ENCODE measurements at places on chromosomes 2 and 18.

DNA sequence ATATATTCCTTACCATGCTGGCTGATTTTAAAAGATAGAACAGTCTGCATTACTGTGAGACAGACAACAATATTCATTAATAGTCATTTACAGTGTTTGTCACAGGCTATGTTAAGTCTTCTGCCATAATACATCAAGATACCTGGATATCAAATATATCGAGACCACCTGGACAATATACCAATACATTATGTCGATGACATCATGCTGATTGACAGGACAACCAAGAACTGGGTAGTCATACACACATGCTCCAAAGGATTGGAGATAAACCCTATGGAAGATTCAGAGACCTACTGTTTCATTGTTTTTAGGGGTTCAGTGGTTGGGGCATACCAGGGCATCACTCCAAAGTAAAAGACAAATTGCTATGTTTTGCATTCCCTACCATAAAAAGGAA, 26.5 kb upstream of the SMCHD1 start:
- DNase-seq: no peak

DNA sequence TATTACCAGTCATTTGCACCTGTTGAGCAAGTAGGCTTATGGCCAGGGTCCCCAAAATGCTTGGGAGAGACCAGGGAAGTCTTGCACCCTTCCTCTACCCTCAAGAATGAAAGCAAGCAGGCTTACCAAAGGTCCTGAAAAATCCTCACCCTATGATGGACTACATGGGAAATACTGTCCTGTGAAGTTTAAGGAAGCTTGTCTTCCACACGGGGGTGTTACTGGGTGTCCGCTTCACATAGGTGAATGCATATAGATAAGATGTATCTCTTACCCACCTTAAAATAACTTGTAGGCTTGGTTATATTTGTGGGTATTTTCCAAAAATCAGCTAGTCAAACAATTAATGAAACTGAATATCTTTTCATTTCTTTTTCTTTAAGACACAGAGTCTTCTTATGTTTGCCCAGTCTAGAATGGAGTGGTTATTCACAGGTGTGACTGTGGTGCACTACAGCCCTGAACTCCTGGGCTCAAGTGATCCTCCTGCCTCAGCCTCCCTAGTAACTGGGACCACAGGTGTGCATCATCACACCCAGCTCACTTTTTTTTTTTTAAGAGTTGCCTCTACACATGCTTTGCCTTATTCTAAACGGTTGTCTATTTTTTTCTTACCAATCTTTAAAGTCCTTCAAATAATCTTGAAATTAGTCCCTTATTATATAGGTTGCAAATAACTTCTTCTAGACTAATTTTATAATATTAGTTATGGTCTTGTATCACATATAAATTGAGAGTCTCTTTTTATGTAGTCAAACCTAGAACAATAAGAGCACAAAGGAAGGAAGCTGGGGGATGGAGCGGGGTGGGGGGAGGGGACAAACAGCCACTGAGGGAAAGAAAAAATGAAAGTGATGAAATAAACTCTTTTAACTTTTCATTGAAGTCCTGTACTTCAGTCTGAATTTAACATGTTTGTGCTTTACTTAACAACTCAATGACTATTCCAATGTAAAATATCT, 49.0 kb downstream of the CERKL start:
- no peak for DNase-seq

GRCh38 chr2:142926445-142926844, 49.0 kb downstream of the KYNU start:
- DNase-seq: no peak

GRCh38 chr2:52698408-52698807, 1069.2 kb upstream of the CHAC2 start:
- no peak for DNase-seq

GRCh38 chr2:237488901-237489860, 2.1 kb downstream of the MLPH start:
- no peak for DNase-seq

Data from AG20443 (cell line).